ENCODE measurements at places on chromosomes 1 and 21. TPM values are rescaled to one million over a fixed set of nuclear protein-coding genes. Genes with fewer than 3 reads are reported as not detected.

DNA sequence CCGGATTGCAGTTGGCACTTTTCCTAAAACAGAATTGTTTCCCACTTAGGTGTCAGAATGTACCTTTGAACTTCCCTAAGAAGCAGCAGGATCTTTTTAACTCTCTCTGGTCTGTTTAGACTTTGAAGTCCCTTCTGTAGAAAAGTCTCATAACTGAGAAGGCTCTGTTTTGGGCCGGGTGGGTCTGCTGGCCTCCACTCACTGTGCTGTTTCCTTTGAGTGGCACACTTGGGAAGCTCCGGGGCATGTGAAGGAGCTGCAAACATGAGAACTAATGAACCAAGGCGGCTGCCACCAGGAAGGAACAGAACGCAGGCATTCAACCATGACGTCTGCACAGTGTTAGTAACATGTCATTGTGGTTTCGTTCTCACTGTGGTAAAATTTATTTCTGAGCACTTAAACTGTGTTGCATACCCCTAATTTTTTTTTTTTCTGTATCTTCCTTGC lies 19.5 kb upstream of the NCMAP start:
- H3K4me3 ChIP-seq: no peak overlapping the region
- peak; percentile 71 for DNase-seq
- H3K4me1 ChIP-seq: peaks cover 2% of the 10 kb centered on the region
- H3K36me3 ChIP-seq: peaks cover 2% of the 10 kb centered on the region
- no peaks in the 10 kb centered on the region for H3K27me3 ChIP-seq
- H3K27ac ChIP-seq: no peak overlapping the region

WNT9A gene
- polyA plus RNA-seq: 0.36 TPM

ATP13A2 gene
- 19.6 TPM for polyA plus RNA-seq

SLC25A34 gene
- 1.1 TPM for polyA plus RNA-seq

CDKN2C gene
- 13.5 TPM for polyA plus RNA-seq

TLCD4 gene
- polyA plus RNA-seq: 0.16 TPM
